CD4-positive, alpha-beta memory T cell (primary cell): ENCODE measurements at places on chromosomes 7 and 10. TPM values are rescaled to one million over a fixed set of nuclear protein-coding genes. Genes with fewer than 3 reads are reported as not detected.

DNA sequence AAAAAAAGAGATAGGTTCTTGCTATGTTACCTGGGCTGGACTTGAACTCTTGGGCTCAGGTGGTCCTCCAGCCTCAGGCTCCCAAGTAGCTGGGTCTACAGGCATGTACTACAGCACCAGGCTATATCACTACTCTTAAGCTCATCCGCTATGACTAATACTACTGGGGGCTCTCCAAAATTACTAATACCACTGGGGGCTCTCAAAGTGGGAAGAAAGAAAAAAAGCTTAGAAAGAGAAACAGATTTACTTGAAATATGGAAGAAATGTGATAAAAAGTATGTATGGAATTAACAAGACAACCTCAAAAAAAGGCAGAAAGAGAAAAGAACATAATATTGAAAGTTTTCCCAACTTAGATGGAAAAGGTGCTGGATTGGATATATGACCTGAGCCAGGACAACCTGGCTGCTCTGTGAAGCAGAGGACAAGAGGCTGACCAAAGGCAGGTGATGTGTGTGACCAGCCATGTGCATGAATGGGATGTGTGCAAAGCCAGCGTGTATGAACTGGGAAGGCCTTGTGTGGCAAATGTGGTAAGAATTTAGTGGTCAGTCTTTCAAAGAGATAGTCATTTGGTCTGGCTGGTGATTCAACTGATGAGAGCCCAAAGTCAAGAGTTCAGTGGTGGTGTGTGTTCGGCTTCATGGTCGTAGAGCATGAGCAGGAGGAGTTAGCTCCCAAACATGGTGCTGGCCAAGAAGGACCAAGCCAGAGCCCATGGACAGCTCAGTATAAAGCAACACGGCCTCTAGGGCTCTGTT lies 232.4 kb upstream of the KLF14 start:
- H3K4me1 ChIP-seq = peaks cover 73% of the 10 kb centered on the region
- H3K27ac ChIP-seq = no peak overlapping the region
- H3K36me3 ChIP-seq = peaks cover 8% of the 10 kb centered on the region
- H3K4me3 ChIP-seq = no peak overlapping the region

- no peaks in the 10 kb centered on the region for H3K36me3 ChIP-seq
- no peak overlapping the region for H3K27ac ChIP-seq
- no peaks in the 10 kb centered on the region for H3K27me3 ChIP-seq
- DNase-seq = no peak
- H3K4me3 ChIP-seq = no peak overlapping the region
Observed at GRCh38 chr10:102534333-102534732, 30.6 kb downstream of the SUFU start.

The CHST3 gene
- not detected for total RNA-seq

DNA sequence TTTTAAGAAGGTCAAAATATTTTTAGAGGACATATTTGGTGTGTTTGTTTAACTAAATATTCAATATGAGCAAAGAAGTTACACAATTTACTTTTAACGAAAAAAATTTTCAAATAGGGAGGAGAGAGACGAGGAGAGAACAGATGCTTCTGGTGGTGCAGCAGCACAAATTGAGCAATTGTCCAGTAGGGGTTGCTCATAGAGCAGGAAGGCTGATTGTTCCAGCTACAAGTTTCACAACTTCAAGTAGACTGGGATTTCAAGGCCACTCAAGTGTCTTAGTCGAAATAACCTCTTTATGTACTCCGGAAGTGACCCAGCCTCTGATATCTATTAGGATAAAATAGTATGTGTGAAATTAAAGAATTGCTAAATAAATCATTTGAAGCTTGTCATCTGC lies 197.9 kb downstream of the HDAC9 start:
- no peak overlapping the region for H3K27ac ChIP-seq
- no peak overlapping the region for H3K4me3 ChIP-seq
- no peaks in the 10 kb centered on the region for H3K27me3 ChIP-seq
- no peak for DNase-seq
- H3K36me3 ChIP-seq = no peaks in the 10 kb centered on the region

GRCh38 chr10:58627392-58627791 lies 114.7 kb downstream of the BICC1 start:
- H3K4me3 ChIP-seq = no peak overlapping the region
- H3K36me3 ChIP-seq = no peaks in the 10 kb centered on the region
- H3K4me1 ChIP-seq = no peaks in the 10 kb centered on the region
- DNase-seq = no peak
- no peak overlapping the region for H3K27ac ChIP-seq

- no peak overlapping the region for H3K27ac ChIP-seq
- H3K36me3 ChIP-seq = peaks cover 5% of the 10 kb centered on the region
- peaks cover 21% of the 10 kb centered on the region for H3K4me1 ChIP-seq
- no peak for DNase-seq
- no peak overlapping the region for H3K4me3 ChIP-seq
Observed at GRCh38 chr10:31914370-31914769, 14.3 kb downstream of the ARHGAP12 start.

The OR6B1 gene
- not detected for total RNA-seq
